ENCODE measurements at places on chromosomes 5 and 9.

GRCh38 chr5:121033334-121033733 is 569.2 kb downstream of the PRR16 start:
- no peak for DNase-seq

DNA sequence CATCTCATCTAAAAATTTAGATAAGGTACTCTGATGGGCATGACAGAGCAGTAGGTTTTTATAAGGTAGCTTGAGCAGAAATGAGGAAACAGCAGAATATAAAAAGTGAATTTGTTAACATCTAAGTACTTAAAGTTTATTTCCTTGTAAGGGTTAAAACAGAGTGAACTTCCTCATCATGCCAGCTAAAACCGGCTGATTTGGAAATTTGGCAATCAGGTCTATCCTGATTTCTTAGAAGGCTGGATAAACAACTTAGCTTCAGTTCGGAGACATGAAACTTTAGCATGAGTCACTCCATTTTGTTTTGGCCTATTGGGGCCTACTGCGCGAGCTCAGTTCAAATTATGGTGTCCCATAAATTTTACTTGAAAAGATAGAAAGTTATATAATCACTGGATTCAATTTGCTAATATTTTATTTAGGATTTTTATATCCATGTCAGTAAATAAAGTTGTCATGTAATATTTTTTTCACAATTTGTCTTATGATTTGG is 241.6 kb upstream of the RORB start:
- DNase-seq, result no peak

DNA sequence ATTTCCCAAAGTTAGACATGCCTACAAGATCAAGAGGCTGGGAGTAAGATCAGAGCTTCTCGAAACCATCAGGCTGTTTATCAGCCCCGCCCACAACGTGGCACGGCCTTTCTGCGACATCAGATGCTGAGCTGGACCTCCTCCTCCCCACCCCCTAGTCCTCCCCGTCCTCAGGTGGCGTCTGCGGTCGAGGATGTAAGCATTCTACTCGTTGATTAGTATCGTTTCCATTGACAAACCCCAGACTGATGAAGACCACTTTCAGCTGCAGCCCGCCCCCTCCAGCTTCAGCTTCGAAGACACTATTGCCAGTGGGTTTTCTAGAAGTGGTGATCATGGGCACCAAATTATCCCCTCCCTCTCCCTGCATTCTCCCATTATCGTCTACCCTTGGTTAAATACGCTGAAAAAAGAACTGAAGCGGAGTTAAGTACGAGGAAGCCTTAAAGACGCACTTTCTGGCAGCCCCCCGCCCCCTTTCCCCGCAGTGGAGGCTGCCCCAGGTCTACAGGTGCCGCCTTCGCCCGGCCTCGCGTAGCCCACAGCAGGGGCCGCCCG is 1.1 kb downstream of the PPIC start:
- peak; percentile 19 for DNase-seq

- DNase-seq, result no peak
Measured at GRCh38 chr5:100777680-100778300, 125.3 kb downstream of the ST8SIA4 start.

DNA sequence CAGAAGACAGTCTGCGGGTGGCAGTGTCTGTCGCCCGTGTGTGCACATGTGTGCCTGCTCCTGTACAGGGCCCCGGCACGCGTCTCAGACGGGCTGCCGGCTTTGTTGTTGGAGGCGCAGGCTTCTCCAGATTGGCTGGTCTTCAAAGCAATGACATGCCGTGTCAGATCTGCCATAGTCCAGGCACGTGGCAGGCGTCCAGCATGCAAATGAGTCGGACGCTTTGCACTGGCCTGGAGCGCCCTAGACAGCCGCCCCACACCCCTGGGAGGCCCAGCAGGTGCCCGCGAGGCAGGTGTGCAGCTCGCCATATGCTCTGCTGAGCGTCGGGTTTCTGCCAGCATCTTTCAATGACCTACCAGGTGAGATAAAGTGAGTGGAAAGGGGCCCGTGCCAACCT is 71.5 kb downstream of the GADD45G start:
- DNase-seq, result no peak

DNA sequence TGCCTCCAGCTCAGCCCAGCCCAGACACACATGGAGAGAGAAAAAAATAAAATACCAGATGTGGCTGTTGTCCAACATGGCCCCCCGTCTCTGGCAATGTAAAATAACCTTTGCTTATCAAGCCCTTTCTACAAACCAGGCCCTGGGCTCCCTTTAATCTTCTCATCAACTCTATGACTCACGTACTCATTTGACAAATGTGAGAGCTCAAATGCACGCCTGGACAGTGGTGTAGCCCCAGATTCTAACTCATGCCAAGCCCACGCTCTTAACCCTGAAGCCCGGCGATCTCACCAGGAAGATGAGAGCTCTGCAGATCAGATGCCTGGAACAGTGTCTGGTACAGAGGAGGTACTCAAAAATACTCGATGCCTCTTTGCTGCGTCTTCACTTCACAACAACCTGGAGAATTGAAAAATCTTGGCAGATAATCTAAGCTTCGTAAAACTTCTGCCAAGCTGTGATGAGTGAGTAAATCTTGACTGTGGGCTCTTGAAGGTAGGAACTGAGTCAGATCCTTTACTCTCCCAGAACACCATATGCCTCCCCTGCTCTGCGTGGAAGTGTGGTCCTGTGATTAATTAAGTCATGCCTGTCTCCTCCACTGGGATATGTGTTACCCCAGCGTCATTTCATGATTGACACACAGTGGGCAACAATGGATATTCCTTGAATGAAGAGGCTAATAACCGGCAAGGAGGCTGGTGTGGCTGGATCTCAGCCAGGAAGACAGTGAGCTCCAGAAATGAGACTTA is 102.0 kb upstream of the FSTL4 start:
- no peak for DNase-seq

DNA sequence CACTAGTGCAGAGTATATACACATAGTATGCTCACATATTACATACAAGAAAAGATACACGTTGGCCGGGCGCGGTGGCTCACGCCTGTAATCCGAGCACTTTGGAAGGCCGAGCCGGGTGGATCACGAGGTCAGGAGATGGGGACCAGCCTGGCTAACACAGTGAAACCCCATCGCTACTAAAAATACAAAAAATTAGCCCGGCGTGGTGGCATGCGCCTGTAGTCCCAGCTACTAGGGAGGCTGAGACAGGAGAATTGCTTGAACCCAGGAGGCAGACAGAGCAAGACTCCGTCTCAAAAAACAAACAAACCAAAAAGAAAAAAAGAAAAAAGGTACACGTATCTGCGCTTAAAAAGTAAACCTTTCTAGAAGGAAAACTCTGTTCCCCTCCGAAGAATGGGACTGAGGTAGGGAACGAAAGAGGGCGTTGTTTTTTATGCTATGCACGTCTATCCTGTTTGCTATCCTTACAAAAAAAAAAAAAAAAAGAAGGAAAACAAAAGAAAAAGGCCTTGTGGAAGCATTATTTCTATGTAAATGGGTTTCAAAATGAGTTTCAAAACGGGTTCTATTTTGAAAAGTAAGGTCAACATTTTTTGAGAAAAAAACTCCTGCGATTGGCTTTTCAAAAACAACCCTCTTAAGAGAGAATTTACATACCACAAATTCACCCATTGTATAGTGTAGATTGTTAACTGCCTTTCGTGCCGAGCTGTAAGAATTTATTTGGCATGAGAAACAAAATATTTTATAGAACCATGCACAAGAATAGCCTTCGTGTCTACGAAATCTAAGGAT is 1.2 kb downstream of the AK3 start:
- no peak for DNase-seq

DNA sequence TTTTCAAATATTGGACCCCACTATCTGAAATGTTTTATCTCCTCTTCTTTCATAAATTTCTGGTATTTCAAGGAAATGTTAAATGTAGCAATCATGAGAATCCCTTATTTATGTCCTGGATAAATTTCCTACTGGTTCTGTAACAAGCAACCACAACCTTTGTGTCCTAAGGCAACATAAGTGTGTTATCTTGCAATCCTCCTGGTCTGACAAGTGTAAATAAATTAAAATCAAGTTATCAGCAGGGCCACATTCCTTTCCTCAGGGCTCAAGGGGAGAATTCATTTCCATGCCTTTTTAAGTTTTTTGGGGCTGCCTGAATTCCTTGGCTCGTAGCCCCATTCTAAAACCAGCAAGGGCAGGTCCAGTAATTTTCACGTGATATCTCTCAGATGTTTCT is 83.2 kb downstream of the CDH9 start:
- DNase-seq, result no peak

DNA sequence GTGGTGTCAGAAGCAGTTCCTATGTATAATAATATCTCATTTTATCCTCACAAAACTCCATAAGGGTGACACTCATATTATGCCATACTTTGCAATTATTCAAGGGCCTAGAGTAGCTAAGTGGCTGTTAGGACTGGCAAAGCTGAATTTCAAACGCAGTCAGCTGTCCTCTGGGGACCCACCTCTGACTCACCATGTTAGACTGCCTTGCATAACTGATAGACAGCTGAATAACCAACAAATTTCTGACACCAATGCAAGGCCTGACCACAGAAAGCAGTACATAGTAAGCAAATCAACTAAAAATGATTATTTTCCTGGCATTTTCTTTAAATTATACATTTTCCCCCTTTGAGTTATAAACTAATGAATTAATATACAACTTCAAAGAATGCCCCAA is 251.6 kb upstream of the PTGER4 start:
- DNase-seq, result no peak

DNA sequence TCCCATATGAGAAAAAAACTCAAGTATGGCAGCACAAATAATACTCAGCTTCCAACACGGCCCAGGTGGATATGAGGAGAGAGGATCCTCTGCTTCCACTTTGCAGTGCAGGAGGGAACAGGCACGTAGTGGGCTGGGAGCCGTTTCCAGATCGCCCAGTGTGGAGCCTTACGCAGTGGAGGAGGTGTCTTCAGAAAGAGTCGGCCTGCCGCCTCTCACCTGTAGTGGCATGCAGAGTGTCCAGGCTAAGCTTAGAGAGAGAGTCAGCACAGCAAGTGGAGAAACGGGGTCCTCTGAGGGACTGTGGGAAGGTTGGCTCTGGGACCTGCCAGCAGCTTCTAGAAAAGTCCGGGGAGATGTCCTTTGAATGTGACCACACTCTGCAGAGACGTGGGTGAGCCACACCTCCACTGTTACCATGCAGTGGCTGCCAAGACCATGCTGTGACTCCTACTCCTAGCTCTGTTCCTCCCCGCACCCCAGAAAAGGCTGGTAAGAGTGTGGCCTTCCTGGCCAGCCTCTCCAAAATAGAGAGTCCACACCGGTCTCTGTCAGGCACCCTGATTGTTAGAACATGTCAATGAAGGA is 3.5 kb upstream of the SEMA4D start:
- no peak for DNase-seq

DNA sequence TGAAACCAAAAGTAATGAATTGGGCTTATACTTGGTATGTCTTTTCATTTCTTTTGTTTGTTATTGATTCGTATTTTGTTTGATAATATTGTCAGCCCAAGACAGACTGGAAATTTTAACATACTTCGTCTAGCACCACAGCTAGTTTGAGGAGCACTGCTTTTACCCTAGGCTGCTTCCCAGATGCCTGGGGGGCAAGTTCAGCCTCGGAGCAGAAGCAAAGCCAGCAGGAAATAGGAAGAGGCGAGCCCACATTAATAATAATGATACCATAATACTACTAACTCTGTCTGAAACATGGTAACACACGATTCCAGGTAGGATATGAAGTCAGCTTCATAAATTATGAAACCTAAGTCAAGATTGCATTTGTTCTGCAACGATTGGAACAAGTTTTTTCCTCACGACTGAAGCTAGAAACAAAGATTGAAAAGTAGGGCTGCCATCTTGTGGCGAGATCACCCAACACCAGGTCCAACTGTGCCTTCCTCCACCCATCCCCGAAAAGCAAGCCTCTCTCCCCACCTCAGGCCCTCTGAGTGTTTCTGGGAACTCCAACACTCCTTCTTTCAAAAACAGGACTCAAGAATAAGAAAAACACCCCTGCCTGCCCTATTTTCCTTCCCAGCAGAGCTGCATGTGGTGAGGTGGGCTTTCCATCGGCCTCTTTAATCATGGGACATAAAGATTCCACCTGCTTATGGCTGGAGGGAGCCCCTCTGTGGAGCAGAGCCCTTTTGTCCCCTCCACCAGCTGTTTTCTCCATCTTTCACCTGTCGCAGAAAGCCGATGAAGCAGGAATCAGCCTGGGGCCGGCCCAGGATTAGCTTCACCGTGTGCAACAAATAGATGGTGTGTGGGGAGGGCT is 236.4 kb downstream of the CAAP1 start:
- peak; percentile 43 for DNase-seq

DNA sequence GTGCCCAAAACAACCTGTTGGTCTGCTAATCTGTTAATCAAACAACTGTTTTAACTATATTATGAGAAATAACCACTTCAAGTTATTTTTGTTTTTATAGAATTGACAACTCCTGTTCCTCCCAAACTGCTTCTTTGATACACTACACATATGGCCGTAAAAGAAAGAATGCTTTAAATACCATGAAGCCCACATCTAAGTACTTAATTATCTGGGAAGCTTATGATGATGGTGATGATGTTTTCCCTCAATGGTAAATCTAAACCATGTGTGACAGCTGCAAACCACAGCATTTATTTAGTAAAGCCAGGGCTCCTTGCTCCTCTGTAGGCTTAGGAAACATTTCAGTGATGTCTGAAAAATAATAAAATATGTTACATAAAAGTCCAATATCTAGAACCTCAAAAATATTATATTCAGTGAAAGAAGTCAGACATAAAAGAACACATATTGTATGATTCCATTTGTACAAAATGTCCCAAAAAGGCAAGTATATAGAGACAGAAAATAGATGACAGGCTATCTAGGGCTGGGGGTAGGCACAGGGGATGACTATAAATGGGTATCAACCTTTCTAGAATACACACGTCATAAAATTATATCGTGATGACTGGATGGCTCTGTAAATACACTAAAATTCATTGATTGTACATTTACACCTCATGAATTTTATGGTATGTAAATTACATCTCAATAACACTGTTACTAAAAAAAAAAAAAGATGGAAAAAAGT is 154.1 kb downstream of the EFNA5 start:
- DNase-seq, result no peak

- no peak for DNase-seq
Measured at GRCh38 chr9:18423791-18424531, 50.0 kb upstream of the ADAMTSL1 start.

GRCh38 chr5:120599576-120599975 is 135.5 kb downstream of the PRR16 start:
- DNase-seq, result no peak

DNA sequence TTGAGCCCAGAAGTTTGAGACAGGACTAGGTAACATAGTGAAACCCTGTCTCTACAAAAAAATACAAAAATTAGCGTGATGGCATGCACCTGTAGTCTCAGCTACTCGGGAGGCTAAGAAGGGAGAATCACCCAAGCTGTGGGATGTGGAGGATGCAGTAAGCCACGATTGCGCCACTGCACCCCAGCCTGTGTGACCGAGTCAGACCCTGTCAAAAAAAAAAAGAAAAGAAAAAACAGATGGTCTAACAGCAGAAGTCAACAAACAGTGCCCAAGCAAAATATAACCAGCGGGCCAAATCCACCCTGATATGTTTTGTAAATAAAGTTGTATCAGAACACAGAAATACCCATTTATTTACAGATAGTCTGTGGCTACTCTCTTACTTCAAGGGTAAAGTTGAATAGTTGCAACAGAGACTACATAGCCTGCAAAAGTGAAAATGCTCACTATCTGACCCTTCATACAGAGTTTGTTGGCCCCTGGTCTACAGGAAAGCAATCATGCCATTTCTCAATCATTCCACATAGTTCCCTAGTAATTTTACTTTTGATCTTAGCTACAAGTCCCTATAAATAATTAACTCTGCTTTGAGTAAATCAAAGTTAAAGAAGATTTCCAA is 383.7 kb downstream of the TLE1 start:
- no peak for DNase-seq

- no peak for DNase-seq
Measured at GRCh38 chr9:3045153-3045552, 201.3 kb upstream of the PUM3 start.

GRCh38 chr9:89813482-89813881 is 208.7 kb downstream of the GADD45G start:
- no peak for DNase-seq

Data from NCI-H1930 (cell line).